ENCODE measurements at places on chromosomes 3 and 15.
A peak's percentile ranks its signal among the peaks of the same experiment; 100 is the strongest.

GRCh38 chr15:54707805-54708752 is 488.7 kb downstream of the RSL24D1 start:
- no peak for DNase-seq

DNA sequence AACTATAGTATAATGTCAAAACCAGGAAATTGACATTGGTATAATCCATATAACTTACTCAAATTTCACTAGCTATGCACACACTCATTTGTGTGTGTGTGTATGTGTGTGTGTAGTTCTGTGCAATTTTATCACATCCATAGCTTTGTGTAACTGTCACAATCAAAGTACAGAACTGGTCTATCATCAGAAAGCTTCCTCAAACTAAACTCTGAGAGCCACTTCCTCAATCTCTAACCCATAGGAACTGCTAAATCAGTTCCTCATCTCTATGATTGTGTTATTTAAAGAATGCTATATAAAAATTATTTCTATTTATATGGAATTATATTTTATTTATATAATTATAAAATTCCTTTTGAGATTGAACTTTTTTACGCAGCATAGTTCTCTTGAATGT is 18.1 kb downstream of the LNP1 start:
- no peak for DNase-seq

DNA sequence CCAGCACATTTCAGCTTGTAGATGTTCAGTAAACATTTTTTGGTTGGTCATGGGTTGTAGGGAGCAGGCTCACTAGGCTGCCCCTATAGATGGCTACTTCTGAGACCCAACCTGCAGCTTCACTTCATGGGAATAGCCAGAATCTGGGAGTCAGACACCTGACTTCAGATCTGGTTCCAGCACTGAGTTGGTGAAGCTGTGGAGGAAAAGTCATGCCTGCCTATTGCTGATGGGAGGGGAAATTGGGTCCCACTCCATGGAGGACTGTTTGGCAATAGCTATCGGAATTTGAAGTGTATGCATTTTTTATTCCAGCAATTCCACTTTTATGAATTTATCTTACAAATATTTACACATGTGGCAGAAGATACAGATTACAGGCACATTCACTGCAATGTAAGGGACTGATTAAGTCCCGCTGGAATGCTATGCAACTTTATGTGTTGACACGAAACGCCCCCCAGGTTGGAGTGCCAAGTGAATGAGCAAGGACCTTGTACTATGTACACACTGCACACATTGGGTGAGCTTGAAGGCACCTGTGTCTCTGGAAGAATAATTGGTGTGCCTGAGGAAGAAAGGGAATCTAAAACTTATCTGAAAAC is 7.8 kb upstream of the CCR1 start:
- DNase-seq, result no peak

- DNase-seq, result peak; percentile 37
Observed at GRCh38 chr15:52789601-52790168, 451 bp downstream of the ONECUT1 start.

- DNase-seq, result no peak
Observed at GRCh38 chr15:48642795-48643194, 2.7 kb downstream of the FBN1 start.

DNA sequence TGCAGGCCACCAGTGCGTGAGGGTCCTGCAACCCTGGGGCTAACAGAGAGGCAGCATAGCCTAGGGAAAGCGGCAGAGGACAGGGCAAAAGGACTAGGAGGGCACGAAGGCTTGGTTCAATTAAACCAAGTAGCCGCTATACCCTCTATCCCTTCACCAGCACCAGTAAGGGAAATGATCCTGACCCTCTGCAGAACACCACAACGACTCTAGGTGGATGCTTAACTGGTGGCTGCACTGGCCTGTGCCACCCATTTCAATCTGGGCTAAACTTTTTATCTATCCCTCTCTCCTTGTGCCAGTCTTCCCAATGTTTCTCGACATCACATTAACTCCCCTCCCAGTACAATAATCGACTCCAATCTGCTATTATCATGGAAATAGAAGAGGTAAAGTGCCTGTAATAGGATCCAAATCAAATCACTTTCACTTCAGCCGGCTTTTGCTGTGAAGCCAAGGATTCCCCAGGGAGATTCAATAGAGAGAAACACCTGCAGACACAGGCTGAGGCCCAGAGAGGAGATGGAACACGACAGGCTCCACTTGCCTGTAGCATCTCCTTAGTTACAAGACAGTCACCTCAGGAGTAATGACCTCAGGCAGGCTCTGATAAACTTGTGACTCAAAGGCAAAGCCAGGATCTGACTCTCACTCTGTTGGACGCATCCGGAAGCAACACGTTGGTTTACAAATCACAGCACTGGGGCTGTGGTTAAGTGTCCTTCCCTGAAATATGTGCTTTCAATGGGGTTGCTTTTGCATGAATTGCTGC is 791.6 kb upstream of the ARRDC4 start:
- DNase-seq, result no peak

DNA sequence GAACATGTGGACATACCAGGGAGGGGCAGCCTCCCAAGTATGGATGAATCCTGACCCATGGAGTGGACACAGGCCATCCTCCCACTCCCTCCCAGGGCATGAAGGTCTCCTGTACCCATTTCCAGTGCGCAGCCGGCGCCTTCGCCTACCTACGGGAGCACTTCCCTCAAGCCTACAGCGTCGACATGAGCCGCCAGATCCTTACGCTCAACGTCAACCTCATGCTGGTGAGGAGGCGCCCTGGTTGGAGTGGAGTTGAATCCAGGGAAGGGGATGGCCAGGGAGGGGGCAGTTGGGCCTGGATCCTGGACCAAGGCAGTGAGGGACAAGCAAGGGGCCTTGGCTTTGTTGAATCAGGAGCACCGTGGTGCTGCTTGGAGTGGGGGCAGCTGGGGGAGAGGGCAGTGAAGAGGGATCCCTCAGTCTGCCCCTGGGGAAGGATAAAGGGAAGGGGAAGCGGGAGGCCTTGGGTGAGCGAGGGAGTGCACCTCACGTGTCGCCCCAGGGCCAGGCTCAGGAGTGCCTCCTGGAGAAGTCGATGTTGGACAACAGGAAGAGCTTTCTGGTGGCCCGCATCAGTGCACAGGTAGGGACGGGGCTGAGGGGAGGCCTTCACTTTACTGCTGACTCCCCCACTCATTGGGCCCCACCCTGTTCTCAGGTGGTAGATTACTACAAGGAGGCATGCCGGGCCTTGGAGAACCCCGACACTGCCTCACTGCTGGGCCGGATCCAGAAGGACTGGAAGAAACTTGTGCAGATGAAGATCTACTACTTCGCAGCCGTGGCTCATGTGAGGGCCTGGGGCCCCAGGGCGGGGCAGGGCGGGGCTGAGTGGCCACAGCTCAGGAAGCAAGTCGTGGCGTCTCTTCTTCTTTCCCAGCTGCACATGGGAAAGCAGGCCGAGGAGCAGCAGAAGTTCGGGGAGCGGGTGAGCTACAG is 25.3 kb downstream of the PTPN23 start:
- DNase-seq, result no peak

GRCh38 chr3:143358793-143359491 is 239.4 kb downstream of the CHST2 start:
- no peak for DNase-seq

DNA sequence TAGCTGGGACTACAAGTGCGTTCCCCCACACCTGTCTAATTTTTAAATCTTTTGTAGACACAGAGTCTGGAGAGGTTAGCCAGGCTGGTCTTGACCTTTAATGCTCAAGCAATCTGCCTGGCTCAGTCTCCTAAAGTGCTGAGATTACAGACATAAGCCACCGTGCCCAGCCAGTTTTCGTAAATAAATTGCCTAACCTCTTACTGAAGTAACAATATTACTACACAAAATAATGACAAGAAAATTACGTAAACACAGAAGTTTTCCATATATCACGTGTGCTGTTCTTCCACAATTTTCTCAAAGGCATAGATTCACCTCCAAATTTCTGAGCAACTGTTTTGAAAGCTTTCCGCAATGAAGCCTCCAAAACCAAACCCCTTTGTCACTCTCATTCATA is 58.1 kb upstream of the PROK2 start:
- no peak for DNase-seq

DNA sequence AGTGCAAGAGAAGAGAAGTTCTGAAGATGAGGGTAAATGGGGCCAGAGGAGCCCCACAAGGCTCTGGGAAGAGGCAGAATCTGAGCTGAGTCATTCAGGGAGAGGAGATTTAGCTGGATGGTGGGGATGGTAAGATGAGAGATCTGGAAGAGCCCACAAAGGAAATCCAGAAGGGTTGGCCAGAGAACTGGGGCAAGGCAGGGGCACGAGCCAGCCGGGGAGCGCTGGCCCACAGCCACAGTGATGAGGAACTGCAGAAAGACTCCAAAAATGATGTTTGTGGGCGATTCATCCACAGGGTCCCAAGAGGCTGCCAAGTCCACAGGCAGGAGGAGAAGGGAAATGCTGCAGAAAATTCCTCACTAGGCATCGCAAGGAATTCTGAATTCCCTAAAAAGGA is 75.9 kb upstream of the ATP2B2 start:
- no peak for DNase-seq

DNA sequence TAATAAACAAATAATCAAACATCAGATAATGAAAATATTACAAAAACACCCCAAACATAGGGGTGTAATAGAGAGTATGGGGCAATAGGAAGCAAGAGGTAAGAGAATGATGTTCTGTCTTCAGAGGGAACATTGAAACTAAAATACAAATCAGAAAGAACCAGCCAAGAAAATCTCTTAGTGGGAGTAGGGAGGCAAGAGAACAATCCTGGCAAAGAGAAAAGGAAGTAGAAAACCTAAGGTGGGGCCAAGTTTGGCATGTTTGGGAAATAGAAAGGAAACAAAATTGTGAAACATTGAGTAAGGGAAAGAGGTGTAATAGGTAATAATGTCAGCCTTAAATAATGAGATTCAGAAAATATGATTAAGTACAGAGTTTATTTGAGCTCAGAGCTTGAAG is 467.1 kb downstream of the RBMS3 start:
- no peak for DNase-seq

- DNase-seq, result no peak
Observed at GRCh38 chr3:194870394-194871110, 184.9 kb downstream of the FAM43A start.

DNA sequence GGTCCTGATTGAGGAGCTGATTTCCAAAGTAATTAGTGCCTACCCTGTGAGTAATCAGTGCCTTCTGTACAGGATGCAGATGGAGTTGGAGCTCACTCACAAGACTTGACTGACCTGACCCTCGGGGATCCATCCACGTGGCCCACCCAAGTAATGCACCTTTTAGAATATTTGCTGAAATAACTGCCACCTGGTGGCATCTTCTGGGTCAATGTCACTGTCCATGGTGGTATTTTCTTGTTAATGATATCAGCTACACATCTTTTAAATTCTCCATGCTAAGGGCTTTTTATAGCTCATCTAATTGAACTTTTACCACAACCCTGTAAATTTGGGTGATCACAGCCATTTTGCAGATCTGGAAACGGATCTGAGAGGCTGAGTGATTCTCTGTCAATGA is 74.3 kb upstream of the ANKRD34C start:
- no peak for DNase-seq

DNA sequence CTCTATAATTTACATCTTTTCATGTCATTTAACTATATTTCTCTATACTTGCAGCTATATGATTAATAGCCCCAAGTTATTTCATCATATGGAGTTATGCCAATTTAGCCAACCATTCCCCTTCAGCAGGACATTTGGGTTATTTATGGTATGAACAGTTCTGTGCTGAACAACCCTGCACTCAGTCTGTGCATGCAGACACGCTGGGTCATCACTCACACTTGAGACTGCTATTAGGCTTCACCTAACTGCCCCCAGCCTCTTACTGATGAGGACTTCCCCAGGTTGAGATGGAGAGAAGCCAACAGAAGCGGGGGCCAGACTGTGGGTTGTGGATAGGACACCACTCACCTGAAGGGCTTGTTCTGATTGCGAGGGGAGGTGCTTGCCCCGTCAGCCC is 7.3 kb downstream of the TADA3 start:
- DNase-seq, result no peak

DNA sequence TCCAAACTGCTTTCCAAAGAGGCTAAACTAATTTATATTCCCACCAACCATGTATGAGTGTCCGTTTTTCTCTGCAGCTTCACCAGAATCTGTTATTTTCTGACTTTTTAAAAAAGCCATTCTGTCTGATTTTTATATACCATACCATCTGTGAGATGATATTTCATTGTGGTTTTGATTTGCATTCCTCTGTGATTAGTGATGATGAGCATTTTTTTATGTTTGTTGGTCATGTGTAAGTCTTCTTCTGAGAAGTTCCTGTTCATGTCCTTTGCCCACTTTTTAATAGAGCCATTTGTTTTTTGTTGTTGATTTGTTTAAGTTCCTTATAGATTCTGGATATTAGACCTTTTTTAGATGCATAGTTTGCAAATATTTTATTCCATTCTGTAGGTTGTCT is 179.4 kb upstream of the ALCAM start:
- no peak for DNase-seq

DNA sequence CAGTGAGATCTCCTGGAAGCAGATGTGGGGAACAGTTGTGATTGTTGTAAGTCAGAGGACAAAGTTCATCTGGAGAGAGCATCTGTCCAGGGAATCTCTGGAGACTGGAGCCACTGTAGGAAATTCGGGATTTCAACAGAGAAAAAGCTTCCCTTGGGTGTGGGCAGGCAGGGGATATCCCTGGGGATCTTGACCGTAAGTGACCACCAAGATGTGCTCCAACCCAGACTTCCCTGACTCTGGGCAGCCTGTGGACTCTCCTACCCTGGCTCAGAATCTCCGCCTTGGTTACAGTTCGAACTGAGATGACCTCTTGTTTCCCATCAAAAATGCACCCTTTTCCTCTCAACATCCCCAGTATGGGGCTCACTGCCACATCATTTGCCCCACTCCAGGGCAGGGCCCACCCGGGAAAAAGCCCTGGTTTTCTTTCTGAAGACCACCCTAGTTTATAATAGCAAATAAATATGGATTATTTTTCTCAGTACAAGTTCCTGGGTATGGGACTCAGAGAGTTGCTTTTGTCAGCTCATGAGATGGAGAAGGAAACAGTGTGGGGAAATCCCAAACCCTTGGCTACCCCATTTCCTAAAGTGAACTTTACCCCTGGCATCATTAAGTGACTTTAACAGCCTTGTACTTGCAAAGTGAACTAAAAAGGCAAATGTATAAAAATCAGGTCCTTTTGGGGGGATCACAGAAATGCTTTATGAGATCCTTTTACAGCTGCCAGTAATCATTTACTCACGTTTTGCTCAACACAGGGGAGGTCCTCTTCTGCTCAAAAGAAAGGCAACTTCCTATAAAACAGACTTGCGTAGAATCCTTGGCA is 89.9 kb downstream of the CCNL1 start:
- no peak for DNase-seq

- no peak for DNase-seq
Observed at GRCh38 chr15:50876260-50876988, 32.1 kb upstream of the AP4E1 start.

DNA sequence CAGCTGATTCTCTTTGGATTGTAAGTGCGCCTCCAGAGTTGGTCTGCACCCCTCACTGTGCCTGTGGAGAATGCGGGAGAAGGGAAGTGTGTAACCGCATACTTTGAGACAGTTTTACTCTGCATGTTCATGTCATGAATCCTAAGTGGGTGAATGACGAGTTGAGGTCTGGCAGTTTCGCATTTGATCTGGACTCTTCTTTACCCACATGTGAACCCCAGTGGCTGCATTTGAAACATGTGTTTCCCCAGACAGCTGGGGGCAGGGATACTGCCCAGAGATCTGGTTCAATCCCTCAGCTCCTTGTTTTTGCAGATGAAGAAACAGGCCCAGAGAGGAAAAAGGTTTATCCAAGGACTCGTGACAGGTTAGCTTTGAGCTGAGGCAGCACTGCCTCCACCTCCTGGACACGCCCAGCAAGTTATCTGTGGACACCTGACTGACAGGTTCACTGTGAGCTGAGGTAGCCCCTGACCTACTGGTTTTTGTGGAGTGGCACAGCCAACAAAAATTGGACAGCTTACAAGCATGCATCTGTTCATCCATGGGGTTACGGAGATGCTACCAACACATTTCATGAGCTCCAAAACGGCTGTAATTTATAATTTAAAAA is 207.3 kb downstream of the XXYLT1 start:
- DNase-seq, result no peak
